Omental fat pad (tissue), 4 donors: ENCODE measurements at places on chromosomes 4 and X.

DNA sequence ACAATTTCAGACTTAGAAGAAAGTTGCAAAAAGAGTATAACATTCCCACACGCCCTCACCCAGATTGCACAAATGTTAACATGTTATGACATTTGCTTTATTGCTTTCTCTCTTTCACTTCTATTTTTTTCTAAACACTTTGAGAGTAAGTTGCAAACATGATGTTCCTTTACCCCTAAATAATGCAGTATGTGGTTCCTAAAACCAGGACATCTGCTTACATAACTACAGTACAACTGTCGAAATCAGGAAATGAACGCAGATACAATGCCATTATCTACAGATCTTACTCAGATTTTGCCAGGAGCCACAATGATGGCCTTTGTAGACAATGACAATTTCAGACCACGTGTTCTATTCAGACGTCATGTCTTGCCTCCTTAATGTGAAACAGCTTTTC is 22.4 kb downstream of the SH3TC1 start:
- no peak for DNase-seq

GRCh38 chr4:175373031-175373430 is 439.0 kb downstream of the GPM6A start:
- DNase-seq = no peak

- no peak for DNase-seq
These were observed 26.9 kb downstream of the IGSF1 start for GRCh38 chrX:131262200-131262599.

DNA sequence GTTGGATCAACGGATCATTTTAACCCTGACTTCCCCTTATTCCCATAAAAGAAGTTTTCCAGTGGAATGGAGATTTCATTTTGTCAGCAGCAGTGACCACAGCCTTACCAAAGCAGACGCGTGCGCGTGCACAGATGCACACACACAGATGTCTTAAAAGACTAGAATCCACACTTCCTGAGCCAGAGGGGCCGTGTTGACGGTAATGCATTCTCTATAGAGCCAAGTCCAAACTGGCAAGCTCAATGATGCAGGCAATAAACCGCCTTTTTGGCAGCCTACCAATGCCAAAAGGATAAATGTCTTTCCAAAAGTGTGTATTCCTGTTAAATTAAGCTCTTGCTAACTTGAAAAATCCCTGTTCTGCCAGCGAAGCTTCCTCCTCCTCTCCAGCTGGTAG is 18.8 kb upstream of the CLDN34 start:
- DNase-seq = no peak

GRCh38 chrX:85051627-85052026 is 48.0 kb downstream of the APOOL start:
- no peak for DNase-seq

DNA sequence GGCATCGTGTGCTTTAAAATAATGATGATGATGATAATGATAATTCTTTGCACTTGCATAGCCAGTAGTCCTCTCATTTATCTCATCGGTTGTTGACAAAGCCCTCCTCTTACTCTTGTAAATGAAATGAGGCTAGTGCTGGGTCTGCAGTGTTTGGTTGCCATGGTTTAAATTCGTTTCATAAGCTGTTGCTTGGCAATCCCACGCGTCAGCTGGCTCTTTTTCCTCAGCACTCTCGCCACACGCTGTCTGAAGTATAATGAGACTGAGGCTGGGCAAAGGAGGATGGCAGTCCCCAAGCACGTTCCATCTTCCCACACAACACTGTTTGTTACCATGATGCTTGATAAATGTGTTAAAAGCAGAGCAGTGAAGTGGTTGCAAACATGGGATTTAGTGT is 15.5 kb downstream of the PAGE4 start:
- DNase-seq = no peak

GRCh38 chr4:62053974-62054373 is 853.8 kb downstream of the ADGRL3 start:
- DNase-seq = no peak

- DNase-seq = no peak
These were observed 18.4 kb upstream of the MYOZ2 start for GRCh38 chr4:119116925-119117900.

GRCh38 chrX:40773809-40774208 is 38.5 kb upstream of the MED14 start:
- DNase-seq = no peak

- DNase-seq = no peak
These were observed 109.4 kb upstream of the GPRIN3 start for GRCh38 chr4:89416960-89417359.

GRCh38 chr4:26076000-26076587 is 162.1 kb downstream of the SMIM20 start:
- no peak for DNase-seq

DNA sequence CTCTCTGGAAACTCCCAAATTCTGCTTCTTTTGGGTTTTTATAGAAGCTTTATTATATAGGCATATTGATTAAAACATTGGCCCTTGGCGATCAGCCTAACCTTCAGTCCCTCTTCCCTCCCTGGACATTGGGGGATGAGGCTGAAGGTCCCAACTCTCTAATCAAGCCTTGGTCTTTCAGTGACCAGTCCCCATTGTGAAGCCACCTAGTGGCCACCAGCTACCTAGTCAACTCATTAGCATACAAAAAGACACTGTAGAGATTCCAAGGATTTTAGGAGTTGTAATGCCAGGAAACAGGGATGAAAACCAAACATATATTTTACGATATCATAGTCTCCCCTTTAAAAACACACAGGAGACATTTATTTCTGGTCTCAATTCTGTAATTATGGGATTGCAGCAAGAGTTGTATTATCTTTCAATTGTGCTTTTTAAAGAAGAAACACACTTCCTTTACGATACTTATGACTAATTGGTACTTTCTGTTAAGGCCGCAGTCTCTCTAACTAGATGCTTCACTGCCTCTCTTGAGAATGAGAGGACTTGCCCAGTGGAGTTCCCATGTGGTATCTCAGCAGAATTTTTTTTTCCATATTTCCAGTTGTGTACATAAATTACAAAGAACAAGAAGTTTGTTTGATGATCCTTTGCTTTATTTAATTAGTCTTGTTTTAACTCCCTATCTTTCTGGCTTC is 58.2 kb downstream of the WDR17 start:
- no peak for DNase-seq

DNA sequence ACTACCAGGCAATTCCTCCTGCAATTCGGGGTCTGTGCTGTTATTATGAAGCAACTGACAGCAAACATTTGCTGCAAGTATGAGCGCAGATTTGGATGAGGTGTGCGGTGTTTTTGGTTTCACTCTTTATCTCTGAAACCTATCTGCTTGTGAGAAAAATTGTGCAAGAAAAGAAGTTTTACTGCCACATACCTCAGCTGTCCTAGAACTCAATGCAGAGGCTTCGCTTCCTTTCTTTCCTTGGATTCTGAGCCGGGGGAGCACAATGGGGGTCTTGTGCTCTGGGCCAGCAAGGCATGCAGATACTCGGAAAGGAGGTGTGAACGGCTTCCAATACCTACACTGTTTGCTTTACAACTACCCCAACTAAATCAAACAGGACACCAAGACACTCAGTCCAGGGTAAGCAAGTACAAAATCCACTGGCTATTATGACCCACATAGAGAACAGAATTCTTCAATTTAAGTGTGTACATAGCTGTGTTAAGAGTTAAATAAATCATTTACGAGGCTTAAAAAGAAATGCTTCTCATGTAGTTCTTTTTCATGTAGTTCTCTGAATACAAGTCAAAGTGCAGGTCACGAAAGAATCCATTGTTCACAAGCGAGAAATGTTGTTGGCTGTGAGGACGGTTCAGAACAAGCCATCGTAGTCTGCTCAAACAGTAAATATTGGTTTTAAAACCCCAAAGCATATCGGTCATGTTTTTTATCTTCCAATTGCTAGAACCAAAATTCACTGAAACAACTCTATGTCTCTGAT is 1.1 kb downstream of the SORBS2 start:
- DNase-seq = no peak

- no peak for DNase-seq
These were observed 28.6 kb upstream of the CCNI start for GRCh38 chr4:77104388-77104787.

- no peak for DNase-seq
These were observed 258.1 kb downstream of the UNC5C start for GRCh38 chr4:95290702-95291101.

DNA sequence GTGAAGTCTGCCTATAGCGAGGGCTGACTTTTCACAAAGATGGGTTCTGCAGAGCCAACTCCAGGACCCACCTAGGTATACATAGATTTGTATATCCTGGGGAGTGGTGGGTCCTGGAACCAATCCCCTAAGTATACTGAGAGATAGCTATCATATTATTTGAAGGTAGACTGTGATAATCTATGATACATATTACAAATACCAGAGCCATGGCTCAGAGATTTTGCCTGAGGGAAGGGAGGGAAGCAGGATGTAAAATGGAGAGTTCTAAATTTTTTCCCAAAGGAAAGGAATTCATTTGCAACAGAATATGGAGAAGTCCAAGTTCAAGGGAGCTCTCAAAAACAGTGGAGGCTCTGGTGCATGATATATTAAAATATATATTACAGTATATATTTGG is 7.2 kb downstream of the TCEAL3 start:
- no peak for DNase-seq

DNA sequence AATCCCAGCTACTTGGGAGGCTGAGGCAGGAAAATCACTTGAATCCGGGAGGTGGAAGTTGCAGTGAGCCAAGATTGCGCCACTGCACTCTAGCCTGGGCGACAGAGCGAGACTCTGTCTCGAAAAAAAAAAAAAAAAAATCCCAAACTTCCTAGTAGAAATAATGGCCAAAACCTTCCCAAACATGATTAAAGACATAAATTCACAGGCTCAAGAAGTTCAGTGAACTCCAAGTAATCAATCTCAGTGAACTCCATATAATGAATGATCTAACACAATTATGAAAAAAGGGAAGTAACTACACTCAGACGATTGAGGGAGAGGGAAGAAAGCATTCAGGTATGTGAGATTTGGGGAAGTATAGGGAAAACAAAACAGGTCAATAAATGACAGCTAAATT is 6.5 kb downstream of the FUNDC1 start:
- no peak for DNase-seq

DNA sequence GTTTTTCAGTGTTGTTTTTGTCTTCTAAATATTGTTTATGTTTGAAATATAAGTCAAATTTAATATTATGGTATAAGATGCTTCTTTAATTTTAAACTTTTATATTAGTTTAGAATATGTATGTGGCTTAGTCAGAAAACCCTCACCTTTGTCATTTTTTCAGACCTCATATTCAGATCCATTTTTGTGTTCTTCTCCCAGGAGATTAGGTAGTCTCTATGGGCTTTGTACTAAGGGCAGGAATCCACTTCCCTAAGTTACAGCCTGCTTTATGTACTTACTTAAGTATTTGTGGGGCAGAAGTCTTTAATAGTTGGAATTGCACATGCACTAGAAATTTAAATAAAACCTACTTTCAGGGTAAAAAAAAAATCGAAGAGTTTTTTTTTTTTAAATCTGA is 63.5 kb upstream of the TENM3 start:
- DNase-seq = no peak

GRCh38 chr4:176342384-176342783 is 22.6 kb downstream of the SPCS3 start:
- no peak for DNase-seq

DNA sequence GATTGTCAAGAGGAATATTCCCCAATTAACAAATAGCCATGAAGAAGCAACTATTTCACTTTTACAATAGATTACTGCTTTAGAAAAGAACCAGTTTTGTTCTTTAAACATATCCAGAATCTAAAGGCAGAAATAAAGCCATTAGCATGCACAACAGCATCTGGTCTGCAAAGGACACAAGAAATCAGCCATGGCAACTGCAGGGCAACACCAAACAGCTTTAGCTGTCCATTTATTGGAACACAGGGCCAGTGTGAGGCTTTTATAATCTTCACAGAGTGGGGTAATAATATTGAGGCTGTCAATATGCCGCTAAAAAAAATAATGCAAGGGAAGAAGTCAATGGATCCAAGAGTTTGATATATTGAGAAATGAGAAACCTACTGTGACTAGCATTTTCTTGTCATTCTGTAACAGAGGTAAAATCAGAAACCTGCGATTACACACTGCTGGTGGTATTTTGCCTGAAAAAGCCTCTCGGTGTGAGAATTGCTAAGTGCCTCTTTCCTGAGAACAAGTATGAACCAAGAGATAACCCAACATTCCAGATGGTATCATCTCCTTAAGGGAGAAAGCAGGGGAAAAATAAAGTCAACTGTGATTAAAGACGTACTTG is 2.7 kb upstream of the BANK1 start:
- DNase-seq = no peak

- DNase-seq = no peak
These were observed 504.6 kb downstream of the IQCM start for GRCh38 chr4:149311076-149311475.

DNA sequence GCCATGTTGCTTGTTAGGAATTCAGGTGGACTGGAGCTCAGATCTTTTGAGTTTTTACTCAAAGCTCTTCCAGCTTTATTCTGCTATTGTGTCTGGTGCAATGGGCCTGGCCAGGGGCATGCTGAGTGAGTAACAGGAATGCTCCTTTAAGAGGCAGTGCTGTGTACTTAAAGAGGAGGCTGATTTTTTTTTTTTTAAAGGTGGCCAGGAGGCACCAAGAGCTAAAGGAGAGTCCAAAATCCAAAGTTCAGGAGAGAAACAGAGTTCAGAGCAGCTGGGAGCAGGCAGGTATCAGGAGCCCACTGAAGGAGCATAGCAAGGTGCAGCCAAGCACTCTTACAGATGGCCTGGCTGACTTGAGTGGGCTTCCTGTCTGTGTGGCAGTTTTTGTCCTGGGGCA is 178.7 kb downstream of the FMR1NB start:
- no peak for DNase-seq

DNA sequence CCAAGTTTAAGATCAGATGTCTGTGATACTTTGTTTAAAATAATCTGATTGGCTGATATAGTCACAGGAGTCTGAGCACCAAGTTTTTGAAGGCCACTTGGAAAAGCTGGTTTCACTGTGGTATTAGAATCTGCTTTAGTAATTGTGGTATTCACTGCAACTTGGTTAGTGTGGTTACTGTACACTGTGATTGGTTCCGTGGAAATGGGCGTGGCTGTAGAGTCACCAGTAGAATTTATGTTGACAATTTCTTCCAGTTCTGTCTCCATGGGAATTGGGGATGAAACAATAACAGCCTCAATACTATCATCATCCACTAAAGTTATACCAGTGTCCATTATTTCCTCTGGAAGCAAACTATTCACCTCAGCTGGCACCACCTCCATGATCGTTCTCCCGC is 26.2 kb downstream of the LIN54 start:
- DNase-seq = no peak

GRCh38 chrX:102654696-102655095 is 3.4 kb downstream of the GPRASP1 start:
- DNase-seq = no peak

- no peak for DNase-seq
These were observed 23.5 kb downstream of the FMR1 start for GRCh38 chrX:147935156-147935758.

DNA sequence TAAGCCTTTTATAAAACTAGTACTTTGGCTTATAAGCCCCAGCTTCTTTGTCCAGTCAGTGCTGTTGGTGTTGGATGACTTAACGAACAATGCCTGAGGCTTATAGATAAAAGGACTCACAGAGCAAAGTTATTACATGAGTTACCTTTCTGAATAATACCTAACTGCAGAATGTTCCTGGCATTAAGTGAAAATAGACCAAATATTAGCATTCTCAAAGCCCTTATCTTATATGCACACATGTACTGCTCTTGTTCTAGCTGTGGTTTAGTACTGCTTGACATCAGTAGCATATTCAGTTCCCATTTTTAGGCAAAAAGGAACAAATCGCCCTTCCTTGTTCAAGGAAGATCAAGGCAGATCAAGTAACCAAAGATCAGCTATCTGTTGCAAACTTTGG is 131.6 kb downstream of the ZNF330 start:
- no peak for DNase-seq
